ENCODE measurements at places on chromosomes 11 and 22.

GRCh38 chr22:36425977-36426523 is 38.3 kb upstream of the MYH9 start:
- peak overlapping the region; percentile 71 for H3K27ac ChIP-seq
- peaks cover 19% of the 10 kb centered on the region for H3K4me1 ChIP-seq
- no peak overlapping the region for H3K4me3 ChIP-seq
- H3K27me3 ChIP-seq = no peaks in the 10 kb centered on the region

DNA sequence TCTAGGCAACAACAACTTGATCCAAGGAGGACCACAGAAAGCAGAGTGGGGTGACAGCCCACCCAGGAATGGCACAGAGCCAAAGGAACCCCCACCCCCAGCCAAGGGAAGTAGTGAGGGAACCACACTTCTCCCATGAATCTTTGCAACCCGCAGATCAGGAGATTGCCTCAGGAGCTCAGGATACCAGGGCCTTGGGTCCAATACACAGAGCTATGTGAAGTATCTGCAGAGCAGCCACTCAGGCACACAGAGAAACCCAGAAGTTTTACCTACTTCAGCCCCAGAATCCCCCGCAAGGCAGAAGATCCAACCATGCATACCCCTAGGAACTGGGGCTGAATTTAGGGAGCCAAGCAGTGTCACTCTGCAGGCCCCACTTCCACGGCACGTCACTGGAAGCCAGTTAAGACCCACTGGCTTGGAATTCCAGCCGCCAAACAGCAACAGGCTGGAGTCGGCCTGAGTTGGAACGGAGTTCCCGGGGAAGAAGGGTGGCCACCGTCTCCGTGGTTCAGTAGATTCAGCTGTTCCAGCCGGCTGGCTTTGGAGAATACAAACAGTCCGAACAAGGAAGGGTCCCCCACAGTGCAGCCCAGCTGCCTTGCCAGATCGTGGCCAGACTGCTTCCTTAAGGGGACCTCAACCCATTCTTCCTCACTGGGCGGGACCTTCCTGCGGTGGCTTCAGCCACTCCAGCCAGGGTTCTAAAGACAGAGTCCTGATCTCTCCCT is 174.1 kb downstream of the TTC28 start:
- no peaks in the 10 kb centered on the region for H3K36me3 ChIP-seq
- H3K27me3 ChIP-seq = no peaks in the 10 kb centered on the region
- H3K4me3 ChIP-seq = no peak overlapping the region
- no peak for DNase-seq
- H3K27ac ChIP-seq = no peak overlapping the region

- no peaks in the 10 kb centered on the region for H3K36me3 ChIP-seq
- peaks cover 10% of the 10 kb centered on the region for H3K4me1 ChIP-seq
- no peak for DNase-seq
- no peak overlapping the region for H3K4me3 ChIP-seq
- H3K27me3 ChIP-seq = no peaks in the 10 kb centered on the region
These were observed 3.9 kb downstream of the TAGLN start for GRCh38 chr11:117203069-117203407.

DNA sequence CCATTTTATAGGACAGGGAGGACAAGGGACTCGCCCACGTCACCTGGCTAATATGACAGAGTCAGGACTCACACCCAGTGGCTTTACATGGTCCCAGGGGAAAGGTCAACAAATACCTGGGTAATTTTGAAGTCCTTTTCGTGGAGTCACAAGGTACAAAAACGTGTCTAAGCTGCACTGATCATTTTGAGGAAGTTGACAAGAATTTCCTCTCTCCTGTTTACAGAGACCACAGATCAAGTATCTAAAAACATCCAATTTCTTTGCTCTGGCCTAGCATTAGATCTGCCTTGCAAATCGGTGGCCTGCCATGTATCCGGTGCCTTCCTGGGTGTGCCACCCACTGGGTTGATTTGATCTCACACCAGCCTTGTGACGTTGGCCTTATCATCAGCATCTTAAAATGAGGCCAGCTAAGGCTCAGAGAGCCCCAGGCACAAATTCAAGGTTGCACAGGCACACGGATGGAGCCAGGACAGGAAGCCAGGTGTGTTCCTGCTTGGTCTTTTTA is 17.6 kb downstream of the GDPD5 start:
- no peak overlapping the region for H3K4me3 ChIP-seq
- H3K4me1 ChIP-seq = no peaks in the 10 kb centered on the region
- no peak for DNase-seq
- H3K36me3 ChIP-seq = no peaks in the 10 kb centered on the region

DNA sequence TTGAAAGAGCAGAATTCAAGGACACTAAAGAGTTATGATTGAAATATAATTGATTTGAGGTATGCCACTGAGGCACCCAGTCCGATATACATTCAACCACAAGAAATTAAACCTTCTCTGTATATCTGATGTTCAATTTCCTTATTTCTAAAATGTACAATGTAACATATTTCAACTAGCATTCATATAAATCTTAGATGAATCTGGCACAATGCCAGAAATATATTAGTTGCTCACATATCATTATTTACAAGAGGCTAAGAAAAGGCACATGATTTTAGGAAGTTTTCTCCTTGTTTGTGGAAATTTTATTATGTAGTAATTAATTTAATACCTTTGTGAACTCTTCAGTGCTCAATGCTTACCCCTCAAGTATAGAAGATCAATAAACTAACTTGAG is 532.3 kb downstream of the KCNA4 start:
- no peaks in the 10 kb centered on the region for H3K4me1 ChIP-seq
- no peak overlapping the region for H3K4me3 ChIP-seq
- H3K36me3 ChIP-seq = no peaks in the 10 kb centered on the region
- H3K27ac ChIP-seq = no peak overlapping the region
- no peak for DNase-seq

DNA sequence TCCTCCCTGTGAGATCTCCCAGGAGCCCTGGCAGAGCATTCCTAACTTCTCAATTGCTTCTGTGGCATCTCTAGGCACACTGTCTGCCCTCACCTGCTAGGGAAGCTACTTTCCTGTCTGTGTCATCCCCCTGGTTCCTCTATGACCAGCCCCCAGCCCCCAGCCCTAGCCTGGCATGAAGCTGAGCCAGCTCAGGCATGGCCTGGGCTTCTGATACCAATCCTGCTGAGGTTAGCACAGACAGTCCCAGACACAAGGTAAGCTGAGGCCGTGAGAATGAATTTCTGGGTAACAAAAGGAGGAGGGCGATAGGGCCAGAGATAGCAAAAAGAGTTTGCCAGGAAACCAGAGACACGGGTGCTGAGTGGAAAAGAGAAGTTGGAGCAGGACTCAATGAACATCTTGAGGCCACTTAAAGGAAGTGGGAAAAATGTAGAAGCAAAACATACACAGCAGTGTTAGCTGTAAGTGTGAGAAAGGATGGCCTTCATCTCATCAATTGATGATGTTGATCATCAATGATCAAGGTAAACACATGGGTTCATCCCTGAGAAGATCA is 87.6 kb upstream of the PICALM start:
- H3K36me3 ChIP-seq = no peaks in the 10 kb centered on the region
- no peak overlapping the region for H3K4me3 ChIP-seq
- no peak overlapping the region for H3K27ac ChIP-seq

Measured in hepatocyte (in vitro differentiated cells).